ENCODE measurements at places on chromosomes 16 and 17.

- DNase-seq = no peak
These were observed 7.5 kb downstream of the C1QTNF8 start for GRCh38 chr16:1088295-1089170.

GRCh38 chr16:46789499-46790414, 41.2 kb downstream of the C16orf87 start:
- peak; percentile 76 for DNase-seq

DNA sequence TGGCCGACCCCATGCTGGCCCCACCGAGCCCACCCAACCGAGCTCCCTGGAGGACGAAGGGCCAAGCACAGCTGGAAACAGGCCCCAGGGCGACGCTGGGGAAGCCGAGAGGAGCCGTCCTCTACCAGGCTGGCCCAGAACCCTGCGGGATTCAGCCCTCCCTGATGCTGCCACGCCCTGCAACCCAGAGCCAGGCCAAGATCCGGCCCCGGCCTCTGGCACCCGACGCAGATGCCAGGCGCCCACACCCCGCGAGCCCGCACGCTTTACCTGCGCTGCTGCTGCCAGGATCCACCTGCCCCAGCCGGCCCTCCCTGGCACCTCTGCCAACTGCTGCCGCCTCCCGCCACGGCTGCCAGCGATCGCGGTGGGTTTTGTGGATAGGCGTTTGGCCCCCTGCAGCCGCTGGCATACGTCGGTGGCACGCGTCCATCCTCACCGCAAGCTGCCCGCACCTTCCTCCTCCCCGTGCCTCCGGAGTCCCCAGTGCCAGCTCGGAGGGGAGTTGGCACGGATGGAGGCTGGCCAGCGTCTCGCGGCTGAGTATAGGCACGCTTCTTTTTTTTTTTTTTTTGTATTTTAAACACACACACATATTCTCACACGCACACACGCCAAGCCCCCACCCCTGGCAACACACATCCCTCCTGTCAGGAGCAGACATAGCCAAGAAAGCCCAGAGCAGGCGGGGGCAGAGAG, 41.3 kb upstream of the ACSF3 start:
- no peak for DNase-seq

GRCh38 chr17:82985973-82986372, 93.4 kb upstream of the METRNL start:
- peak; percentile 66 for DNase-seq

DNA sequence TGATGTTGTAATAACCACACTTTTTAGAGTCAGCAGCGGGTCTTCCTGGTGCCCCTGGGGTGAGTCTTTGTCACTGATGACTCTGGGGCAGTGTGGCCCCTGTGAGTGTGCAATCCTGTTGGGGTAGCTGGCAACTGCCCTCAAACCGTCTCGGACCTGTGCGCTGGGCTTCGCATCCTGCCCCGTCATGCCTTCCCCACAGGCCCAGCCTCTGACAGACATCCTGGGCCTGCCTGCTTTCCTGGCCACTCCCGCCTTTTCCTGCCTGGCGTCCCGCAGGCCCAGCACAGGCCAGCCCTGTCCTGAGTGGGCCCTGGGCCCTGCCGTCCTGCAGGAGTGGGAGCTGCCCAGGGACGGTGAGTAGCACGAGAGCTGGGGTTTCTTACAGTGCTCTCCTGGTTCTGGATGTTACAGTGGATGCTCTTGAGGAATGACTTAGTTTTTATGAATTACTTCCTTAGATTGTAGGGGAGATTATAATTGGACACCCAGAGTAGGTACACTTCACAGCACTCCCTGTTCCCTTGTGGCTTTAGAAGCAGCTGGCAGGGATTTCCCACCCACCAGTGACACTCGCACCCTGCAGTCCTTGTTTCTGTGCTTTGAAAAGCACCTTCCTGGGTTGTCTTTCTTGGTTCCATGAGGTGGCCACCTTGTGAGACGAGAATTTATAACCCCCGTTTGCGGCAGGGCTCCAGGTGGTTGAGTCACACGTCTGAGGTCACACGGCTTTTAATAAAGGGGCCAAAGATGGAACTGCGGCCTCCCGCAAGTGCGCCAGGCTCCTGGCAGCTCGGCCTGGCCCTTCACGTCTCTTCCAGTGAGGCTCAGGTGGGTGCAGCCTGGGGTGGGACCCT, 50.0 kb upstream of the CAPN15 start:
- DNase-seq = no peak

- no peak for DNase-seq
These were observed 108.5 kb downstream of the ZNF778 start for GRCh38 chr16:89325861-89326471.

GRCh38 chr16:53071748-53072301, 17.0 kb downstream of the CHD9 start:
- DNase-seq = no peak

- DNase-seq = no peak
These were observed 28.2 kb downstream of the PRKCA start for GRCh38 chr17:66330646-66331037.

DNA sequence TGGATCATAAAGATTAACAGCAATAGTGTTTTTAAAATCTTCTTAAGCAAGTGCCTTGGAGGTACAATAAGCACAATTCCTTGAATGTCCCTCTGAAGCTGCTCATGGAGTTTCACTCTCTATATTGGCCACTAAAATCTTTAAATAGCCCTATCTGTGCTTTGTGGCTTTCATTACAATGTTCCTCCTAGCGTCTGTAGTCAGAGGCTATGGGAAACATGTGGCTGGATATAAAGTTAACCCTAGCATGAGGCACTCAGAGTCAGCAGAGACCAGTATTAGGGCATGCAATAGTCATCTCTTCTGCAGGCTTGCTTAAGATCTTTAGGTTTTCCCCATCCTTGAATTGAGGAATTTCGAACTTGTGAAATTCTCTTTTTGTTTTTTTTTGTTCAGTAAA, 668.2 kb downstream of the CDH11 start:
- no peak for DNase-seq

- no peak for DNase-seq
These were observed 60.7 kb downstream of the ARSG start for GRCh38 chr17:68352041-68352440.

- DNase-seq = no peak
These were observed 2.8 kb downstream of the CCL4 start for GRCh38 chr17:36106493-36106835.

DNA sequence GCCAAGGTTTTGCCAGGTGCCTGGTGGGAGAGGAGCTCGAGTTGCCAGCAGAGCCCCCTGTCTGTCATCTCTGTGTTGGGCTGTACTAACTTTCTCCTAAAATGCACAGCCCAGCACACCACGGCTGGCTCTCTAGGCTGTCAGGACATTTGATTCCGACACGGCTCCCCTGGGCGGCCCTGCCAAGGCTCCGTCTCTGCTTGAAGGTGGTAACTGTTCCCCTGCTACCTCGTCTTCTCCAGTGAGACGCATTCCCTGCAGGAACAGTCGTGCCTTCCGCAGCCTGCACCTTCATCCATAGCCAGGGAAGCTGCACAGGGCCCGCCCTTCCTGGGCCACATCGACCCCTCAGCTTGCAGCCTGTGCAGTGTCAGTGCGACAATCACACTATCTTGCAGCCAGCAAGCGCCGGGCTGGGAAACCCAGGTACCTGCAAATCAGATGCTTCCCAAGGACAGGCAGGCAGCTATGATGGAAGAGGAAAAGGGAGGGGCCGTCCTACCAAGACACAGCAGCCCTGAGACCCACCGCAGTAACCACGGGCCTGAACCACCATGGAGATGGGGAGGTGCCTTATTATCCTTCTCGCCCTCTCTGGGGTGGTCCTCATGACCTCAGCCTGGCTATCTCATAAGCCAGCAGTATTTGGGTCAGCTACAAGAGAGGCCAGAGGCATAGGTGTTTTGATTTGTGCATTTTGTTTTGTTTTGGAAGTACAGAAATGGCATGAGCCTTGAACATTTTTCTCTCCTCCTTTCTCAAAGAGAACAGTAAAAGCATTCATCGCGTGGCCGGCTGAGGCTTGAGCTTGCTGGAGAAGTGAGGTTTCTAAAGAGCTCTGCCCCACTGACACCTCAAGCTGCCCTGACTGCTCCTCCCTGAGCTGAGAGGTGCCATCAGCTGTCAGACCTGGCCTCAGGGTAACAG, 361.7 kb upstream of the TNRC6C start:
- DNase-seq = no peak

DNA sequence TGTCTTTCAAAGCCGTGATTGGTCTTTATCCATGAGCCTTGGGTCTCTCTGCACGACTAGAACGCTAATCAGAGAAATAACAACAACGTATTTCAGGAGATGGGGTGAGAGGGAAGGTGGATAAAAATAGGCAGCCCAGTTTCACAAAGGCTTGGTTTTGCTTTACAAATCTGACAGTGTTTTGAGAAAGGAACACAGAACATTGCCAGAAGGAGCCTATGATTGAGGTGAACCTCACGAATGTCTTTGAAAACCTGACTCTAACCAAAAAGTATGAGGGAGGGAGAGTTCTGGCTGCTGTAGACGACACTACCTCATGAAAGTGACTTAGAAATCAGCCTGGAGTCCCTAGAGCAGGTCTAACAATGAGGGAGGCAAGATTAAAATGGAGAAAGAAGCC, 38.0 kb upstream of the NOL11 start:
- no peak for DNase-seq

All from T-helper 1 cell (primary cell).